ENCODE measurements at places on chromosomes 1 and 21.

- no peak for DNase-seq
Measured at GRCh38 chr1:150302338-150302737, 8.7 kb downstream of the MRPS21 start.

DNA sequence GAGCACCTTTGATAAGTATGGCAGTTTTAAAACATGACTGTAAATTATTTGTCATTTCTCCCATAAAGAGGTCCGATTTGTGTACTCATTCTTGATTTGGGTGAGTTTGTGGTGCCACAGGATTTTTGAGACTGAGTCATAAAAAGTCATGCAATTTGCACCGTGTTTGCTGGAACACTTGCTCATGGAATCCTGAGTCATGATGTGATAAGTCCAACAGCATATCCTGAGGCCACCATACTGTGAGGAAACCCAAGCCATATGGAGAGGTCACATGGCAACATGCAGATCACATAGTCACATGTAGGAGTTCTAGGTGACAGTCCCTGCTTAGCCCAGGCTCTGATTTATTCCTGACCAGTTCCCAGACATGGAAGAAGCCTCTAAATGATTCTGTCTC is 40.8 kb upstream of the PRRX1 start:
- no peak for DNase-seq

DNA sequence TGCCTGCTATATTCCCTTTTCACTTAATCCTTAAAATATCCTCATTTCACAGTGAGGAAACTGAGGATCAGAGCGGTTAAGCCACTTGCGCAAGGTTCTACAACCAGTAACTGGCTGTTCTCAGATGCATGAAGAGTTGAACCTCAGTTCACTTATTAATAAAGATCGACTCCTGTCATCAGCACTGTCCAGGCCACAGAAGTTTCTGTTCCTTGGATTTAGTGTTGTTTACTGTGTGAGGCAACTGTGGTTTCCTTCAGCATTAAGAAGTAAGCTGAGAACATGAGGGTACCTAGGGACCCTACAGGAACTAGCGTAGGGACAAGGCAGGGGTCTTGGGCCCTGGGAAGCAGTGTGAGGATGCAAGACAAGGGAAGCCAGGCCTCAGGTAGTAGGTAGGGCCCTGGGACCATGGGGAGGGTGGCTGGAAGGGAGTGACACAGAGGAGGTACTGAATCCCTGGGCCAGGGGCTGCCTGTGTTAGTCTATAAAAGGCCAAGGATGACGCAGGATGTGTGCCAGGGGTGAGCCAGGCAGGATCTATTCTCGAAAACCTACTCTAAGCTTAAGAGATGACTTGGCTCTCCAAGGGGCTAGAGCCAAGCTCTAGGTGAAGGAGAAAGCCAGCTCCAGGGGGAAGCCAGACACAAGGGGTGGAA is 181.2 kb upstream of the CSF3R start:
- DNase-seq = no peak

GRCh38 chr1:20486457-20487235 is 636 bp upstream of the CAMK2N1 start:
- no peak for DNase-seq

- no peak for DNase-seq
Measured at GRCh38 chr1:146029117-146029516, 7.6 kb upstream of the HJV start.

DNA sequence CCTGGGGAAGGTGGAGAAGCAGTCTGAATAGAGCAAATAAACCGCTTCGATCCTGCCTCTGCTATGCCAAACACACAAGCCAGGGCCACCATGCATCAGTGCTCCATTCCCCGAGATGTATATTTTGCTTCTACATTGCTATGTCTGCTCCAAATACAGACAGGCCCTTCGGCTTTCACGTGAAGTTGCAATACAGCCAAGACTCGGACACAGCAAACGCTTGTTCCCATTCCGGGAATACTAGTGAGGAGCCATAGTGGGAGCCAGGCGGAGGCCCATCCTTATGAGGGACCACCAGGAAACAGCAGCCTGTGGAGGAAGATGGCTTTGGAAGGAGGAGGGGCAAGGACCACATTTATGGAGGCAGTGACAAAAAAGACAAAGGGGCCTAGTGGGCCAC is 22.6 kb downstream of the ERI3 start:
- no peak for DNase-seq

- no peak for DNase-seq
Measured at GRCh38 chr1:209526137-209526536, 57.4 kb upstream of the CAMK1G start.

GRCh38 chr1:223197923-223198627 is 55.0 kb upstream of the TLR5 start:
- no peak for DNase-seq

GRCh38 chr1:31315902-31316301 is 19.1 kb downstream of the ZCCHC17 start:
- DNase-seq = no peak

GRCh38 chr1:70778934-70779333 is 268.7 kb downstream of the PTGER3 start:
- DNase-seq = no peak

GRCh38 chr1:239896980-239897379 is 194.7 kb upstream of the FMN2 start:
- DNase-seq = no peak

DNA sequence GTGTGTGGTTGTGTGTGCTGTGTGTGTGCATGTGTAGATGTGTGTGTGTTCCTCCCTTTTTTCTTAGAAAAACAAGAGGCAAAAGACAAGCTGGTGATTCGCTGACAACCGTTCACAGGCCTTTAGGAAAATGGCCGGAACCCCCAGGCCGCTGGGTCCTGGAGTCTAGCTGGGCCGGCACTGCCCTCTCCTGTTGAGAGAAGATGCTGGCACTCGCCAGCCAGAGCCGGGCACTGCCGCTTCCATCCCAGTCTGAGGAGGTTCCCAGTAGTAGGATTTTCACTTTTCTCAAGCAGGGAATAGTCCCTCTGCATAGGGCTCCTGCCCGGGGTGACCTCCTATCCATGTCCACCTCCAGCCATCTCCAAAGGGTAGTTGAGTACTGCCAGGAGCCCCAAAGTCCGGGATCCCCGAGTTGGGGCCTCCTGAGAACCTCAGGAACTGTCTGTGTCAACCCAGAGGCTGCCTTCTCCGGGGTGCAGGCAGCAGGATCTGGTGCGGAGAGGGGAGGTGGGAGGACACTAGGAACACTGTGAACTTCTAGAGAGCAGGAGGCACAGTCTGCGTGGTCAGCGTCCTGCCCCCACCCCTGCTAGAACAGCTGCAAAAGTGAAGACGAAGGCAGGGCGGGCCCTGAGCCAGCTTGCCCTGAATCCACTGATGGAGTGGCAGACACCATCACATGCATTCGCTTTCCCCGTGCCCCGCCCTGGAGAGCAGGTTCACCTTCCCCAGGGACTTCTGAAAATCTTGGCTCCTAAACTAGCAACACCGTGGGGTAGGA is 44.1 kb upstream of the ARHGEF16 start:
- DNase-seq = no peak

GRCh38 chr1:33649759-33650158 is 177.3 kb downstream of the ZSCAN20 start:
- DNase-seq = no peak

DNA sequence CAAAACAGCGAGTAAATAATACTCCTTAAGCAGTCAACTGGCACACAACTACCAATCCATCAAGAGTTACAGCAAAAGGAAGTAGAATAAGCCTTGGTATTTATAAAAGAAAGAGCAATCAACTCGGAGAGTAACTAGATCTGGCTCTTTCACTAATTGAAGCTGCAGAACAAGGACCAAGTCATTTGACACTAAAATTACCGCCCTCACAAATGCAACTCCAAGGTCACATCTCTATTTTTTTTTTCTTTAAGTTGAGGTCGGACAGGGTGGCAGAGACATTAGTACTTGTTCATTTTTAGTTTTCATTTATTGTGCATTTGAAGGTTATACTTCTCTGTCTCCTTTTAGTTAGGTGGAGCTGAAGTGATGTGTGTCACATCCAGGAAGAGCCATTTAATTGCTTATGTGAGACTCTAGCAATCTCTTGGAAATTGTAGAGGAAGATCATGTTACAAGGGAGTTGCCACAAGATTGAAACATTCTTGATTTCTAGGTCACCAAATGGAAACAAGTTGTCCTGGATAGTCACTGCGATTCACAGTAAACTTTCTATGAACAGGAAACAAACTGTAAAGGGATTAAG is 138.1 kb upstream of the ADAMTS5 start:
- DNase-seq = no peak

- DNase-seq = no peak
Measured at GRCh38 chr1:111062081-111062480, 77.8 kb downstream of the DRAM2 start.

- DNase-seq = no peak
Measured at GRCh38 chr1:118217141-118217838, 32.3 kb upstream of the SPAG17 start.

- DNase-seq = no peak
Measured at GRCh38 chr1:4428711-4429110, 225.7 kb upstream of the AJAP1 start.

- DNase-seq = no peak
Measured at GRCh38 chr1:80498673-80499072, 1302.1 kb upstream of the ADGRL2 start.

GRCh38 chr1:190353538-190354101 is 124.0 kb downstream of the BRINP3 start:
- DNase-seq = no peak

DNA sequence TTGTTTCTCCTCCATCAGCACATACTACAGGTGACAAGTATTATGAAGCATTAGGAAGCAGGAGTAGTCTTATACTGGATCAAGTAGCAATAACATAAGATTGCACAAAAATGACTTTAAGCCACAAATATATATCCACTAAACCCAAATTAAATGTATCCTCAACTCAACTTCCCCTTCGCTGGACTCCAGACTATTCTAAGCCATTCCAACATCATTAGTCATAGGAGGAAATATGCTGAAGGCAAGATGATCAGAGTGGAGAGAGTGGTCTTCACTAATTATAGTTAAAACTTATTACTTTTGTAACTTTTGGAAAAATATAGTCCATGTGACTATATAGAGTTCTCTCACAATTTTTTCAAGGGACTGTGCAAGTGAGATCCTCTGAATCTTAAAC is 390.7 kb upstream of the ZP4 start:
- DNase-seq = no peak

- no peak for DNase-seq
Measured at GRCh38 chr1:5554111-5554510, 438.1 kb downstream of the NPHP4 start.

DNA sequence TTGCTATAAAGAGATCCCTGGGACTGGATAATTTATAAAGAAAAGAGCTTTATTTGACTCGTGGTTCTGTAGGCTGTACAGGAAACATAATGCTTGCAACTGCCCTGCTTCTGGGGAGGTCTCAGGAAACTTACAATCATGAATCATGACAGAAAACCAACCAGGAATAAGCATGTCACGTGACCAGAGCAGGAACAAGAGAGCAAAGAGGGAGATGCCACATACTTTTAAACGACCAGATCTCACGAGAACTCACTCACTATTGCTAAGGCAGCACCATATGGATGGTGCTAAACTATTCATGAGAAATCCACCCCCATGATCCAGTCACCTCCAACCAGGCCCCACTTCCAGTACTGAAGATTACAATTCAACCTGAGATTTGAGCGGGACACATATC is 49.8 kb upstream of the RCC1 start:
- DNase-seq = no peak

GRCh38 chr1:236204039-236204438 is 61.7 kb downstream of the GPR137B start:
- no peak for DNase-seq

DNA sequence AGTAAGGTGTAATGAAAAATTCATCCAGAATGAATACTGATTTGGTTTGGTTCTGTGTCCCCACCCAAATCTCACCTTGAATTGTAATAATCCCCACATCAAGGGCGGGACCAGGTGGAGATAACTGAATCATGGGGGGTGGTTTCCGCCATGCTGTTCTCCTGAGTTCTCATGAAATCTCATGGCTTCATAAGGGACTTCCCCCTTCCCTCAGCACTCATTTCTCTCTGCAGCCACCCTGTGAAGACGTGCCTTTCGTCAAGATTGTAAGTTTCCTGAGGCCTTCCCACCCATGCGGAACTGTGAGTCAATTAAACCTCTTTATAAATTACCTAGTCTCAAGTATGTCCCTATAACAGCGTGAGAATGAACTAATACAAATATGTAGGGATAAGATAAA is 5.5 kb upstream of the SYNJ1 start:
- no peak for DNase-seq

DNA sequence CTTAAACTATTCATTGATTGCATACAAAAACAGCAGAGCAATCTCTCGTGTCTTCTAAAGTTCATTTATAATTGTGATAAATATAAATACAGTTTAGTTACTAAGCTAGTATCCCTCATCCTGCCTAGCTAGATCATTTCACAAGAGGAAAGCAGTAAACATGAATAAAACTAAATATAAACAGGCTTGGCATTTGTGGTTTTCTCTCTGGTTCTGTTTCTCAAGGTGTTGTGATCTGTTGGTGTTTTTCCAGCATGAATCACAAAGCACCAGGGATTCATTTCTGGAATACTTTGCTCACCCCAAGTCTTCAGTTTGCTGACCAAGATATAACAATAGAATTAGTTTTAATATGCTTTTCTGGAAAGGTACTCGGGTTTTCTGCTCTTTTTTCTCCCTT is 32.7 kb upstream of the GLIS1 start:
- DNase-seq = no peak

GRCh38 chr1:35505911-35506798 is 51.0 kb downstream of the KIAA0319L start:
- DNase-seq = peak; percentile 30

DNA sequence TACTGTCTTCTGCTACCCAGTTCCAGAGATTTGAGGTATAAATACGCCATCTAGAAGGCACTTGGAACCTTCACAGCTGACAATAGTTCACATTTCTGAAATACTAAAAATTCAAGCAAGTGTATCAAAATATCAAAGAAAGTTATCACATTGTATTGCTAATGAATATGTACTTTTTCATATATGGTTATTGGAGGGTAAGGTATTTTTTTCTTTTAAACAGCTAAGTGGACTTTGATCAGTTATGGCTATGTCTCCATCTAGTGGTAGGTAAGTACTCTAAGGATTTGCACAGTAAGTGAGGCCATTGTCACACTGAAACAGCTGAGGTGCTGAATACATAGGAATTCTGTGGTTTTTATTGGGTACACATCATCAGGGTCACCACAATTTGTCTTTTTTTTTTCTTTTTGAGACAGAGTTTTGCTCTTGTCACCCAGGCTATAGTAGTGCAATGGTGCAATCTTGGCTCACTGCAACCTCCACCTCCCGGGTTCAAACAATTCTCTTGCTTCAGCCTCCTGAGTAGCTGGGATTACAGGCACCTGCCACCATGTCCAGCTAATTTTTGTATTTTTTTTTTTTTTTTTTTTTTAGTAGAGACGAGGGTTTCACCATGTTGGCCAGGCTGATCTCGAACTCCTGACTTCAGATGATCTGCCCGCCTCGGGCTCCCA is 49.1 kb upstream of the CR2 start:
- DNase-seq = no peak

DNA sequence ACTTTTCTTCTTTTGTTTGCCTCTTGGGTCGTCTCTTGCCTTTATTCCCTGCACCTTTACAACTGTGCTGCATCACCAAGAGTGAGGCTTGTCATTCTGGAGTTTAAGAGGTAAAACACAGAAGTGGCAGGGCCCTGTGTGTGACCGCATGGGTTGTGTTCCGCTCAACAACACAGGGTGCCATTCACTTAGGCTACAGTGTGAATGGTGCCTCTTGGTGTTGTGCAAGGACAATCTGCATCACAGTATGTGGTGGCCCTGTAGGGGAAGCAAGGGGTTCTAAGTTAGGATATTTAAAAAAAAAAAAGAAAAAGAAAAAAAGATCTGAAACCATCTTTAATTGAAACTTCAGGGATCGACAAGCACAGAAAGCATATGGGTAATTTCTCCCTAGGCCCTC is 38.2 kb downstream of the BRINP2 start:
- no peak for DNase-seq

Measured in activated naive CD8-positive, alpha-beta T cell treated with anti-CD3 and anti-CD28 coated beads for 36 hours (primary cell).